RWPE2 (cell line): ENCODE measurements at places on chromosomes 6 and 20.
A peak's percentile ranks its signal among the peaks of the same experiment; 100 is the strongest.

GRCh38 chr20:3071610-3072529, at the start of gene OXT:
TSS of gene OXT (plus strand) at chr20:3071620. CDS start at chr20:3071656, 36 bp downstream.
- no peak for DNase-seq

- no peak for DNase-seq
Measured at GRCh38 chr6:150910561-150910960, 45.1 kb downstream of the MTHFD1L start.

DNA sequence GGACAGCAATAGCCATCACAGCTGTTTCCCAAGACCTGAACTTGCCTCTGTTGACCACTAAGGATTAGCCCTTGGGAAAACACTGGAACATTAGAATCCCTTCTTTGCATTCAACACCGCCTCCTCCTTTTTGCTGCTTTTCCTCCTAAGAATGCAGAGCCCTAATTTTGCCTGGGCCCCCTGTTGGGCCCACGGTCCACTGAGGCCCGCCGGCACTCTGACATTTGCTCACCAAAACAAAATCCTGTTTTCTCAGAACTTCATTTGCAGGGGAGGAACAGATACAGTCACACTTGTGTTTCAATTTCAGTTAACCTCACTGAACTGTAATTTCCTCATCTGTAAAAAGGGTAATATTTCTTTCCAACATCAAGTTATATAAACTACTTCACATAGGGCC, 116.0 kb upstream of the JARID2 start:
- no peak for DNase-seq

GRCh38 chr20:33178726-33179125, 10.8 kb downstream of the BPIFA2 start:
- DNase-seq, result peak; percentile 49

DNA sequence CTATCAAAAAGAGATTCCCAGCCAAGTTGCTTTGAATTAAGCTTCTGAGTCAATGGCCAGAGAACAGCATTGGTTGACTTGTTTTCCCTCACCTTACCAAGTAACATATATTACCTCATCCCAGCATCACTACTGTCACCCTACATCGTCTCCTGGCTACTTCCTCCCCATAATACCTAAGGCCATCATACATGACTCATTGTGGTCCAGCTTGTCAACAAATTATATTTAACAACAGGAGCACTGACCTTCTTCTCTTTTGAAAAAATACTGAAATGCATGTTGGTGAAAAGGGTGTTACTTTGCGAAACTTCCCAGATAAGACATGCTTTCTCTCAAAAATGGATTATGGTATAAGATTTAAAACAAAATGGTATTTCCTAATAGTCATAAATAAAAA, 106.9 kb downstream of the TBX18 start:
- no peak for DNase-seq

DNA sequence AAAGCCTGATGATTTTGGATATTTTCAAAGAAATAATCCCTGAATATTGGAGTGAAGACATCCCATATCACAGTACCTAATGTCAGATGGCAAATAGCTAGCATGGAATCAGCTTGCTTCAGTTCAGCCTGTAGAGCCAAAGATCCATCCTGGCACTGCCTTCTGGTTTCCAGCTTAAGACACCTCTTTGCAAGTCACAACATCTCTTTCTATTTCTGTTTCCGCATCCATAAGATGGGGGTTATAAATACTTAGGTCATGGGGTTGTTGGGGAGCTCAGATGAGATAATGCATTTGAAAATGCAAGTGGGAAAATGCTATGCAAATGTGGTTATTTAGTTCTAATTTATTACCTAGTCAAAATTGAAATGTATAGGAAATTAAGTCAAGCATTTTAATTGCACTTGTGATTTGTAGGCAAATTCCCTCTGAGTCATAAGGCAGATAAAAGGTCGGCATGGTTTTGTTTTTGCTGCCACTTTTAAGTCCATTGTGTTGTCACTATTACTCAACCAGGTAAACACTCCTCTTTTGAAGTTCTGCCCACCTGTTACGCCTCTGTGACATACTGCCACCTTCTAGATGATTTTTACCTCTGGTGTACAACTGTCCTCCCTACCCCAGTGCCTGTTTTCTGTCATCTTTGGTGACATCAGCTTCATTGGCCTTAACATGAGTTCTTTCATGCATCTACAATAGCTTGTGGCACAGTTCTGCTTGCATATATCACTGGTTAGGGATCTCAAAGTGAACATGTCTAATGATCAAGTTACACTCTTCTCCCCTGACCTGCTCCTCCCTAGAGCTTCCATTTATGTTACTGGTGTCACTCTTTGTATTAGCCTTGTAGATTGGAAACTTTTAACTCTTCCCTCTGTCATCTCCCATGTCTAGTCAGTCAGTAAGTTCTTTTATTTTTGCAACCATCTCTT, 96.6 kb downstream of the CDKAL1 start:
- DNase-seq, result no peak

DNA sequence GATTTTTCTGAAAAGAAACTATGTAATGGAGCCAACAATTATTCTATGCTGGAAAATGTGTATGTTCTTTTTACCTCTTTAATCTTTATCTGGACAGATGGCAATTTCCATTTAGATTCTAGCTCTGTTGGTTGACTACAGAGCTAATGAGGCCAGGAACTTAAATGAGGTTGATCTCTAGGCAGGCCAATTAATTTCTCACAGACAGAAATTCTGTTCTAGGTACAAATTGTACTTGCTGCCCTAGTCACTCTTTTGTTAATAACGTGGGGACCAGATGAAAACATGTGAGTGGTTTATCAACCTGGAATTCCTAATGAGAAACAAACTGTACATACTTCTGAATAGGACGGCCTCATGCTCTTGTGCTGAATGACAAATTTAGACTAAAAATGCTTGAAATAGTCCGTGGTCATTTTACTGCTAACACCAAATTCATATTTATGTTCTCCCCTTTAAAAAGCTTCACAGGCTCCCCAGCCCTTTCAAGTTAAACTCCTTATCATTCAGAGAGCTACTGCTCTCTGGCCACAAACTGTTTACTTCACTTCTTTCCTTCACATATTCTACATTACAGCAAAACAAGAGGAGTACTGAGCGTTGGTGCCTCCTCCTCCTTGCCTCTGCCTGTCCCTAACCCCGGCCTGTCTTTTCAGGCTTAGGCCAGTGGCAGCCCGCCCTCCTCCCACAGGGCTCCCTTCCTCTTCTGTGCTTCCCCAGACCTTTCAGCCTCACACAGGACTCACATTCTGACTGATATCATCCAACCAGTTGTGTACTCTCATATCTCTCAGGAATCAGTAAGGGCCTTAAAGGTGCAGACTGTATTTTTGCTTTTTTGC, 41.4 kb downstream of the DTNBP1 start:
- DNase-seq, result no peak

DNA sequence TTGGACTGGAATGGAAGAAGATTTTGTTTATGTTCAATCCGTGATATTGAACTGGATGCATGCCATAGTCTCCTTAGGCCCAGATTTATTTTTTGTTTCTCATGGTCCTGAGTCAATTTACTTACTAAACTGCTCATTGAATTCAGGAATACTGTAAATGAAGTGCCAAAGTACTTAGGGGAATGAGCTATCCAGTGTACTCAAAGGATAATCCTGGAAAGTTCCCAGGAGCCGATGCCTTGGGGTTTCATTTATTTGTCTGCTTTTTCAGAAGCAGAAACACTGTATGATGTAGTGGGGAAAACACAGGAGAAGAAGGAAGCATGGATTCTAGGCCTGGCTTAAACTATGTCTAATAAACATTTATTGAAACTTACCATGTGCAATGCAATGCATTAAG, 56.1 kb upstream of the THEMIS start:
- no peak for DNase-seq

DNA sequence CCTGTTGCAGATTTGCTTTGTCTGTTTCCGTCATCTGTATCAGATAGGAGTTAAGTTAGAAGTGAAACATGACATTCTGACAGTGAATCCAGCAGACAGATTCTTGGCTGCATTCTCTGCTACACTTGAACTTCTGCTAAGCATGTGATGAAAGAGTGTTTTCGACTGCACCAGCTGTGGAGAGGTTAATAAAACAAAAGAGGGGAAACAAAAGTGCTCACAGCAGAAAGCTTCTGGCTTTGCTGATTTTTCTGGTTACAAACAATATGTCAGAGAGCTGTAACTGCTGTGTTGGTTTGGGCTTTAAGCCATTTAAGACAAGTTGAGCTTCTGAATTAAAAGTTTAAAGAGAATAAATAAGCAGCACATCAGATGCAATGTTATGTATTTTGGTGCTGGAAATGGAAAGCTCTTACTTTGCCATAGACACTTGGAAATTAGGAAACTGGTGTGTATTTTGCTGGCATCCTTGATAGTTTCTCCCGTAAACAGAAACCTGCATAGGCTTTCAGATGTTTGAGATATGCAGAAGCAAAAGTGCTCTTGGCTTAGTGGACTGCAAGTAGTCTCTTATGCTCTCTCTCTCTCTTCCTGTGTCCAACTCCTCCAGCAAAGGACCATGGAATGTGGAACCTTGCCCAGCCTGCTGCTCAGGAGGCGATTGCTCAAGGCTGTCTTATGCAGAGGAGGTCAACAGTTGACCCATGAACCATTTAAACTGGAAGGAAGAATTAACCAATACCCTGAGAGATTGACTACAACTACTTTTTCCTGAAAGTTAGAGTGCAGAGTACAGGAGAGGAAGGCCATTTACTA, 104.9 kb downstream of the RPS12 start:
- no peak for DNase-seq

DNA sequence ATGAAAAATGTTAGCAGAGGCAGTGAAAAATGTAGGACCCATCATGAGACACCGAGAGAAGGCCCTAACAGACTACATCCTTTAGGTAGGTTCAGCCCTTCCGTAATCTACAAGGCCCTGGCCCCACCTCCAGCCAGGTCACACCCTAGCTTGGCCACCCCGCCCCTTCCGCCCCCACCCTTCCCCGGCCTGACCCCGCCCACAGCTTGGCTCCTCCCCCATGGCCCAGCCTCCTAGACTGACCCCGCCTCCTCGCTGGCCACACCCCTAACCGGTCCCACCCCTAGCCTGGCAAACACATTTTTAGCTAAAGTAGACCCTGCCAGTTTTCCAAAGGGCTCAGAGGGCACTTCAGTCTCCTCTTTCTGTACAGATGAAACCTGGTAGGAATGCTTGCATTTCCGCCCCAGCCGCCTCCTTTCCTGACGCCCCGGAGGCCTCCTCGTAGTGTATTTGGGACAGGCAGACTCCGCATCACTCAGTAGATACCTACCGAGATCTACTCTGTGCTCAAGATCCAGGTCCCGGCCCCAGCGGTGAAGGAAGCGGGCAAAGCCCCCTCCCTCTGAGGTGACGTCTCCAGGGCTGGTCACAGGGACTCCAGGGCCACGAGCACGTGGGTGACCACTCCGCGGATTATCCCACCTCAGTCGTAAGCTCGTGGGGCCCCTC, 443.5 kb downstream of the PREX1 start:
- DNase-seq, result no peak

DNA sequence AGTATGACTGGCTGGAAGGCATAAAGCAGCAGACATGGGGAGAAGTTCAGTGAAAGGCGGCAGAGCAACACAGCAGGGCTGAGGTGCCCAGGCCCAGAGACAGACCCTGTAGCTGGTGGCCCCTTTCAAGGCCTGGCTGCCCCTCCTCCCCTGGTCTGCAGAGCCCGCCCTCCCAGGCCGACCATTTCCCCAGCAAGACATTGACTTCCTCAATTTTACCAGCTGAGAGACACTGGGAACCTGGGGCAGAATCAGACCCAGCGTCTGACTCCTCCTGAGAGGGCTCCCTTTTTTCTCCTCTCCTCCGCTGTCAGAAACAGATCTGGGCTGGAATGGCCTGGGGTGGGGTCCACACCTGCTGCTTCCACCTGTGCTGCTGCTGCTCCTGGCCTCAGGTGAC, at the start of gene TREML4:
Gene TREML4, plus strand, starts transcription at position 254 of the 400 bp plus-strand sequence. Its CDS starts 79 bp downstream, at position 333.
- DNase-seq, result no peak

DNA sequence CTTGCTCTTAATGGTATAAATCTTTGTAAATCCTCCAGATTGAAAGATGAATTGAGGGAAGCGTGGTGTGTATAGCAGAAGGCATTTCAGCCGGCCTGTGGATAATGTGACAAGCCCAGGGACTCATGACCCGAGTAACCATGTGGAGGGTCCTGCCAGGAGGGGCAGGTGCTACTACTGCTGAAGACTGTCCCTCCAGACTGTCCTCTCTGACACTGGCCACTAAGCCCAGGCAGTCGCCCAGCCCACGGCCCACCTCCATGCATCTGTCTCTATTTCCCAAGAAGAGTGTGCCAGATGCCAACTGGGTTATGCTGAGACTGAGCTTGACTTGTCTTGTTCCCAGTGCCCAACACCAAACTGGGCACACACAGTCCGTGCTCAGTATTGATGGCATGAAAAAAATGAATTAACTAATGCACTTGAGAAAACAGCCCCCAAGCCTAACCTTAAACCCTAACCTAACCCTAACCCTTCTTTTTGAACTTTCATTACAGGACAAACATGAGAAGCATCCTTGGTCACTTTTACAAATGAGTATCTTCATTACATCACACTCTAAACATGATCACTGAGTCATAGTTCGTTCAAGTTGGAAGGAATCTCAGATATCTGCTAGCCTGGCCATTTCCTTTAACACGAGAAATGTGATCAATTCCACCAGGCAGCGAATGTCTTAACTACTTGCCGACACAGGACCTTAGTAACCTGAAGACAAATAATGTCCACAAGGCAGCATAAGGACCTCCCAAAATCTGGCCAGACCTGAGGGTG, 182.2 kb upstream of the RREB1 start:
- DNase-seq, result no peak
